Thoracic aorta (tissue), 2 donors: ENCODE measurements at places on chromosomes 12 and 14.

DNA sequence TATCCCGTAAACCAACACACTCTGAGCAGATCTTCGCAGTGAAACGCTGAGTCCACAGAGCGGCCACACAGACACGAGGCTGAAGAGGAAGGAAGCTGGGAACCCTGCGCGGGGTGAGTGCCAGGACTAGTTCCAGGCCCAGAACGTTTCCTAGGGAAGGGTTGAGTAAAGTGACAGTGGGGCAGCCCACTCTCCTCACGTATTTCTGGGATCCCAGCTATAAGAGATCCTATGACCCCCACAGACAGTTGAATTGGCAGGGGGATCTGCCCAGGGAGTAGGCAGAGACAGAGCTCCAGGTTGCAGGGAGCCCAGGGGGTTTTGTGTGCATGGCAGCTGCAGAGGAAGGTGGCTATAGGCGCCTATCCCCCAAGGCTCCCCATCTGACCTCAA is 51.1 kb downstream of the GTF2A1 start:
- DNase-seq, result no peak

- no peak for DNase-seq
Observed at GRCh38 chr14:64217834-64218233, 76.3 kb downstream of the ESR2 start.

DNA sequence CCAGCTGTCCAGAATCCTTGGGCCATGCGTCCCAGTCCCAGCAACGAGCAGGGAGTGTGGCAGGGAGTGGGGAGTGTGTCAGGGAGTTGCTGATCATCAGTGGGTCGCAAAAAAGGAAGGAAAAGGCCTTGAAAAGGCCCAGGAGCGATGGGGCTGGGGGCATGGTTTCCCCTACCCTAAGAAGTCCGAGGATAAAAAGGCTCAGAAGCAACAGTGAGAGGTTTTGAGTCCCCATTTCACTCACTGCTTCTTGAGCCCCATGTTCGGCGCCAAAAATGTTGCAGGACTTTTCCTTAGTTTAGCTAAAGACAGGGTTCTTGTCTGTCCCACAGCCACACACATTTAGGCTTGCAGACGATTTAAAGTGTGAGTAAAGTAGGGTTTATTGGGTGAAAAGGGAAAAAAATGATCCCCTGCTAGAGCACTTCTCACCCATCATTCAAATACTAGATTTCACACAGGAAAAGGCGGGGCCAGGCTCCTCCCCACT is 189.5 kb downstream of the KCNC2 start:
- DNase-seq, result no peak

- DNase-seq, result no peak
Observed at GRCh38 chr14:23185063-23185462, 1.6 kb upstream of the SLC7A8 start.
